CD4-positive, alpha-beta T cell treated with Interleukin-6 for 4 hours (primary cell): ENCODE measurements at places on chromosomes 12 and 14.

DNA sequence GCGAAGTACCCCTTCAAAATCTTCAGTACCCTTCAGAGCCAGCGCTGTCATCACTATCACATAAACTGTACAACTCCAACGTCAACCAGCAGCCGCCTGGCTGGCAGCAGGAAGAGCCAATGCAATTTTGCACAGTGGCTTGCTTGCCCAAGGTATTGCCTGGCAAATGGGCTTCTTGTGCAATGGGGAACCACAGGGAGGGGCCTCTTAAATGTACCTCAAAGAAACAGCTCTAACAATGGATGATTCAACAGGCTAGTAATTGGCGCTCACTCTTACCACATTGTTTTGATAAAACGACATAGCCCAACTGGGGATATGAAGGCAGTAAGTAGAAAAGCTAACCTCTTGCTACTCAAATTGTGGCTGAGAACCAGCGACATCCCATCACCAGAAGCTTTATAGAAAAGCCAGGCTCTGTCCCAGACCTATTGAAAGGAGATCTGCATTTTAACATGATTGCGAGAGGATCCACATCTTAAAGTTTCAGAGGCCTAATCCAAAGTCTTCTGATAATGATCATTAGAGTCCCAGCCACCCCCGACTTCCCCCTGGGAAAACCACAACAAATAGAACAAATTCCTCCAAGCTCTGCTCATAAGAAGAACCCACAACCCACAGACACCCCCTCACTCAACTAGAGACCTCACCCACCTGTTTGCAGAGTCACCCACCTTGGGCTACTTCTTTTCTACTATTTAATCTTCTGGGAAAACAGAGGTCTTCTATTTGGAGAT lies 125.3 kb upstream of the HIF1A start:
- DNase-seq = peak; percentile 69

DNA sequence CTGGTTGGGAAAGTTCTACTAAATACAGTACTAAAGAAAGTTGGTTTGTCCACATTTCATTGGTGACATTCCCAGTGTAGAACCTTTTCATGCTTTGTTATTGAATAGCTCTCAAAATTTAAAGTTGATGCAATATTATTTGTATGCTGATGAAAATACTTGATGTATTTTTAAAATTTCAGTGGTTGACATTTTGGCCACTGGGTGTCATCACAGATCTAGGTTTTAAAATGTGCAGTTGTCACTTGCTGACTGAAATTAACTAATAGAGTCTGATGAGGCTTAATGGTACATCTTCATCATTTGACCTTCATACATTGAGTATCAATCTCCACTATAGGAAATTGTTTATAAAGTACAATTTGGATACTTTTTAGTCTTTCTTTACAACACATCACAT lies 37.1 kb downstream of the CMAS start:
- peak; percentile 48 for DNase-seq

DNA sequence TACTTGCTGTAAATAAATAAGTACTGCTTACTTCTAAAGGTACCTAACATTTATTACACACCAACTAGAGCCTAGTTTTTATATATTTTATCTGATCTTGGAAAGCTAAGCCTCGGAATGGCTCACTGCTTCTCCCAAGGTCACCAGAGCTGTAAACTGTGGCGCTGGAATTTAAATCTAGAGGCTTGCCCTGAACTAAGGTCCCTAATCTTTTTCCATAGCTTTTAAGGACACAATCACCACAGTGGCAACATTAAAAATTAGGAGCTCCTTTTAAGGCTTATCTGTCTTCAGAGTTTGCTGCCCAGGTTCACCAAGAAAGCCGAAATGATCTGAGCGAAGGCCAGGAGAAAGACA lies 670 bp downstream of the CCNB1IP1 start:
- no peak for DNase-seq

DNA sequence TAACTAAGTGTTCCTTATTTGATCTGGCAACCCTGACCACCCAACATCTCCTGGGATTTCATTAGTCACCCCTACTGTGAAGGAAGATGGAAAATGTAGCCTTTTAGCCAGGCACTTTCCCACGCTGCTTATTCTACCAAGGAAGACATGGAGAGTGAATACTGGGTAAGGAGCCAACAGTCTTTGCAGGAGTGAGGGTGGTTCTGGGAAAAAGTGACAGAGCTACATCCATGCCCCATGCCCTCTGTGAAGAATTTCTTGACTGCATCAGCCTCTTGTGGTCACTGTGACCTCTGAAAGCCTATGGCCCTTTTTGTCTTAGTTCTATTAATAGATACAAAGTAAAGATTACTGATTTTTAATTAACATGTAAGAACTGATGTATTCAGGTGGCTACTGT lies 196.0 kb upstream of the EEA1 start:
- DNase-seq = no peak

DNA sequence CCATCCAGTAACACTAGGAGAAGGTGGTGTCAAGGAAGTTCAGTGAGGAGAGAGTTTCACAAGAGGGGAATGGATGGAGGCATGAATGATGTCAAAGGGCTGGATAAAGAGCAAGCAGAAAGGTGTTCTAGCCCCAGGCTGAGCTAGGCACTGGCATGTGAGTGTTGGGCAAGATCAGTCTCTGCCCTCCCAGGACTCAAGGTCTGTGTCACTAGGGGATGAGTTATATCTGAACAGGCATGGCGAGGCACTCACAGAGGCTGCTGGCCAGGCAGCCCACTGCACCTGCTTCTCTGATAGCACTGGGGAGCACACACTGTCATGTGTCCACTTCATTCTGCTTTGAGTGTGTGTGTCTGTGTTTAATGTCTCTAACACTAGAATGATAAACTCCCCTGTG lies 903.8 kb downstream of the BCL11B start:
- DNase-seq = no peak

DNA sequence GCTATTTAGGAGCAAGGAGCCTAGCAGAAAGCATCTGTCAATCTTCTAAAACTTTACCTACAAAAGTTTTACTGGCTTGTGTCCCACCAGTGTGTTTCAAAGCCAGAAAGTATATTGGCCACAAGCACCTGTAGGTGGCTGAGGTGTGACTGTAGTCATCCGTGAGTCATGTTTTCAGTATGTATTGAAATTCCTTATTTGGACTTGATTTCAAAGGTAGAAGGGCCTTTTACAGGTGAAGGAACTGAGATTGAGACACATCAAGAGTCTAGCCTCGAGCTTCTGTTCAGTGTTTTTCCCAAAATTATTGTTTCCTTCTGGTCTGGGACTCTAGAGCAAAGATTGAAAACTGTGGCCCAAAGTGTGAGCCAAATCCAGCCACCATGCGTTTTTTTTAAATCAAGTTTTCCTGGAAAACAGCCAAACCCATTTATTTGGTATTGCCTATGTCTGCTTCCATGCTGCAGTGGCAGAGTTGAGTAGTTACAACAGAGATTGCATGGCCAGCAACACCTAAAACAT lies 195.3 kb upstream of the BCL2L14 start:
- peak; percentile 41 for DNase-seq

- peak; percentile 23 for DNase-seq
These were observed 187.7 kb downstream of the GALC start for GRCh38 chr14:87805315-87805723.

DNA sequence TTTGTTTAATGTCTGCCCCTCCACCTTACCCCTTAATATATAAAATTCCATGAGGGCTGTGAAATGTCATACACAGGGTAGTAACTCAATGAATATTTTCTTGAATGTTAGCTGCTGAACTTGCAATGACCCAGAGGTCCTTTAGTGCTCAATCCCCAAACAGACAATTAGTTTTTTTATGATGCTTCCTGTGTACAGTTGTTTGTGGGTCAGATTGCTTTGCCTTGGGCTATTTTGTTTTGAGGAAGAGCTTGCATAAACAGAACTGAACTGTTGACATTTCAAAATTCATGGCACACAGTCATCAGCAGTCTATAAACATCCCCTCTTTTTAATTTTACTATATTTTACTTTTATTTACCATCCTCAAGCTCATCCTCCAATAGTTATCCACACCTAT lies 820.5 kb upstream of the SEL1L start:
- DNase-seq = no peak

DNA sequence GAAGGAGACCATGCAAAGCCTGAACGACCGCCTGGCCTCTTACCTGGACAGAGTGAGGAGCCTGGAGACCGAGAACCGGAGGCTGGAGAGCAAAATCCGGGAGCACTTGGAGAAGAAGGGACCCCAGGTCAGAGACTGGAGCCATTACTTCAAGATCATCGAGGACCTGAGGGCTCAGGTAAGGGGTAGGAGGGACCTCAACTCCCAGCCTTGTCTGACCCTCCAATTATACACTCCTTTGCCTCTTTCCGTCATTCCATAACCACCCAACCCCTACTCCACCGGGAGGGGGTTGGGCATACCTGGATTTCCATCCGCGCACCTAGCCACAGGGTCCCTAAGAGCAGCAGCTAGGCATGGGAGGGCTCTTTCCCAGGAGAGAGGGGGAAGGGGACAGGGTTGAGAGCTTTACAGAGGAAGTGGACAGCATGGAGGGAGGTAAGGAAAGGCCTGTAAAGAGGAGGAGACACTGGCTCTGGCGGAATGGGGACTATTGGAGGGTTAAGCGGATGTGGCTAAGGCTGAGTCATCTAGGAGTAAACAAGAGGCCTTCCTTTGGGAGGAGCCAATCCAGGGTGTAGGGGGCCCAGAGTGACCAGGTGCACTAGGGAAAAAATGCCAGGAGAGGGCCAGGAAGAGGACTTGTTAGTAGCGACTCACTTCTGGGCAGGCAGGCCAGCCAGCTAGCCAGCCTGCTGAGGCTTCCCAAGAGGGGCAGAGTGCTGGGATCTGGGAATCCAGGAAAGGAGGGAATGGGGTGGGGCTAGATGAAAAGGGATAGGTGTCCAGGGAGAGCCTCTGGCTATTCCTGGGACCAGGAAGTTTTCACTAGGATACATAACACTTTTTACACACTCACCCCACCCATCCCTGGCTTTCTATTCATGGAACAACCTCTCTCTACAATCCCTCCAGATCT lies 754 bp downstream of the KRT18 start:
- DNase-seq = no peak

DNA sequence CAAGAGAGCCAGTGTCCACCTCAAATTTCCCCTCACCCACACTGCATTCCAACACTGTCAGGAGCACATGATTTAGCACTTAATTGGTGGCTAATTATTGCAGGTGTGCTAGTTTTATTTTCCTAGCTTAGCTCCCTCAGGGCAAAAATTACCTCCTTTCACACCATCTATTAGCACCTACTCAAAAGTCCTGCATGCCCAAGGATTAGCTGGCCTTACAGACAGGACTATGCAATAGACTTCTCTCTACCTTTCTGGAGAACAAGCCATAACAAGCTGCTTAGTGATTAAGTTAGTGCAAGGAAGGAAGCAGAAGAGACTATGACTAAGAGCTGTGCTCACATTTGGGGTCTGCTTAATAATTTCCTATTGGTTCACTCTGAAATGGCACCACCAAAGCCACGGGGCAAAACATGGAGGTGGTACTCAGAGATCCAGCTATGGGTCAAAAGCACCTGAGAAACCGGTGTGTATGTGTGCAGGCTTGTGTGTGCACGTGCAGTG lies 69.5 kb downstream of the STON2 start:
- no peak for DNase-seq

DNA sequence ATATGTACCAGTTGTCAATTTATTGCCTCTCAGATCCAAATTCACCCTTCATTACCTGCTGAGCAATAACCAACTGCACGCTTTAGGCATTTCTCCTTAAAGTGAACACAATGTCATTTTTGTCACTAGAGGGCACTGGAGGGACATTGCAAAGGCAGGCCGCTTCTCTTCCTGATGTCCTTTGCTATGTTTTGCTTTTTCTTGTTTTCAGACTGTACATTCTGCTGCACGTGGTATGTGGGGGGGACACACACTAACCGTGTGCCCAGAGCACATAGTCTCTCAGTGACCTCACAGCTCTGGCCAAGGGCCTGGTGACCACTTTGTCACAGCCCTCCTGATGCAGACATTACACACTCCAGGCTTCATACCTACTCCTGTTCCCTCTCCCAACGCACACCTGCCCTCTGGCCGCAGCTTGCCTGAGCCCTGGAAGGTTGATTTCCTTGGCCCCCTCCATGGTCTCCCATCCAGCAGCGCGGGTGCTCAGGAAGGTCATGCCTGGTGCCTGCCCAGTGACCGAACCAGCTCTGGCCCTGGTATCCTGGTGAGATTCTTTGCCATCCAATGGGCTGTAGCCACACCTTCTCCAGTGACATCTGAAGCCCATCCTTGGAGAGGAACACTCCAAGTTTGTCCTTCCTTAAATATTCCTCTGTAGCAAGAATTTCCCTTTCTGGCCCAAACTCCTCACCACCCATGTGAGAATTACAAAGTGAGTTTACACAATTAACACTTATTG lies 39.9 kb downstream of the MYO1H start:
- DNase-seq = no peak

DNA sequence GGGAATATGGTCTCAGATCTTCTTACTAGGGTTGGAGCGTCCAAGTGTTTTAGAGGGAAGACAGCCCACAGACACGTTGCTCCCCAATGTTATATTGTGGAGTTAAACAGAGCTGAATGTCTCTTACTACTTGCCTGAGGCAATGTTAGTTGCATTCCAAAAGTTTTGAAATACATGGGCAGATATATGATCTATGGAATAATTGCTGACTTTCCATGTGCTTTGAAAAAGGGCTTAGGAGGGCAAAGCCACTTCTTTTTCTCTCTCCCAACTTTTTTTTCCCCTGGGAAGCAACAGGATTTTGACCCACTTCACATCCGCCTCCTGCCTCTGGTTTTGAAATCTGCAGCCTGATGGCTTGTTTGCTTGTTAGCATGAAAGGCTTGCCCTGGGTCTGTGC lies 33.7 kb upstream of the PAX9 start:
- no peak for DNase-seq

DNA sequence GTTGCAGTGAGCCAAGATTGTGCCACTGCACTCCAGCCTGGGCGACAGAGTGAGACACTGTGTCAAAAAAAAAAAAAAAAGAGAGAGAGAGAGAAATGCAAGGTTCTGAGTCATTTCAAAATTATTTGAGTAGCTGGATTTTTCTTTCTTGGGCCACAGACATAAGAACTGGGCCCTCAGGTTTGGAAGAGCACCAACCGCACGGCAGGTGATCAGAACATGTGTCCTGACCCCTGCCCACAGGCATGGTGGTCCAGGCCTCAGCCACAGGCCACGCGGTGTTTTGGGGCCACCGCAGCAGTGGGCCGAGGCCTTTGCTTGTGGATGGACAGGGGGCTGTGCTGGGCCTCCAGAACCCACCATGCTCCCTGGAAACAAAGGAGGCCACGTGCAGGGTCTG lies 126.7 kb downstream of the CALM1 start:
- no peak for DNase-seq

- peak; percentile 31 for DNase-seq
These were observed 92.9 kb downstream of the KSR2 start for GRCh38 chr12:117875744-117876435.

DNA sequence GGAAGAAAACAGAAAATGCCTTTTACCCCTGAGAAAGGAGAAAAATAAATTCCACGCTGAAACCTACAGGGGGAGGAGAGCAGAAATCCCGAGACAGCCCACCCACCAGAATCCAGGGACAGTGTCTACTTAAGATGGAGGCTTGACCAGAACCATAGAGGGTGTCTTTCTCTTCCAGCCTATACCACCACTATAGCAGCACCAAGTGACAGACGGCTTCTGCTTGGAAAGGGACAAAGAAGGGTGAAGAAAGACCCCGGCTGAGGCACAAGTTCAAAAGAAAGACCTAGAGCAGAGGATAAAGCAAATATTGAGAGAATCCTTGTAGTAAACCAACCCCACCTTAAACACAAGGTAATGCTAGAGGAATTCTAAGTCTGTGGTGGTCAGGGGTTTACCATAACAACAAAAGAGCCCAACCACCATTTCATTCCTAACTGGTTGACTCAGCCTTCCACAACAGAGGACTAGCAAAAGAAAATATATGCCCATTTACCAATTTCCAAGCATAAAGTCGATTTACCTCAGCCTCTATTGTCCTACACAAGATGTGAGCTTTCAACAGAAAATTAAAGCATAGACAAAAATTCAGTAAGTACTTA lies 105.3 kb upstream of the FOXG1 start:
- DNase-seq = no peak
